Epithelial cell of proximal tubule (primary cell): ENCODE measurements at places on chromosomes 2 and 18.

DNA sequence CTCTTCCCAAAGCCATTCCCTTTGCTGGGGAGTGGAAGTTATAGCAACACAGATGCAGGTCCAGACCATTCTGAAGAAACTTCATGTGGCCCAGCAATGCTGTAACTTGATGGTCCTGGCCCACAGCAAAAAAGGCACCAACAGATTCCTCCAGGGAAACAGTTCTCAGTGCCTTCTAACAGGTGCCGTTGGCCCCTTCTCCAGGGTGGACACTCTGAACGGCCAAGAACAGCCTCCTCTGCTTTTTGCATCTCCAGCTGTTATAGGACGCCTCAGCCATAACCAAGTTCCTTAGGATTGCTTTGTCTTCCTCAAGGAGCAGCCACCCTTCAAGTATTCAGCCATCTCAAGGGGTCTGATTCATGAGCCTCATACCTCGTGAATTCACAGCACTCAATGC, 38.0 kb downstream of the MARCO start:
- DNase-seq = no peak

DNA sequence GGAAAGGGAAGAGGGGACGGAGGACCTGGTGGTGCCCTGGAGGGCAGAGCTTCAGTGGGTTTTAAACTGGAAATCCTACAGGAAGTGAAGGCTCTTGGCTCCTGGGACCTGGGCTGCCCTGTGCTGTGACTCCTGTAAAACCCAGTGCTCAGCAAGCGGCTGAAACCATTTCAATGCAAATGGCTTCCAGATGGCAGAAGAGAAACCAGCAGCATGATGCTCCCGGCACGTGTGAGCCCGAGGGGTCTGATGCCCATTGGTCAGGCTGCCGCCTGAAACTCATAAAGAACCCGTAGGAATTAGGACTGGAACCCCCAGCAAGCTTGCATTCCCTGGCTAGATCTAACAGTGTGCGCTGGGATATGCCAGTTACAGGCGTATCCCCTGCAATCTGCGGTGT, 109.2 kb upstream of the THOC1 start:
- no peak for DNase-seq

DNA sequence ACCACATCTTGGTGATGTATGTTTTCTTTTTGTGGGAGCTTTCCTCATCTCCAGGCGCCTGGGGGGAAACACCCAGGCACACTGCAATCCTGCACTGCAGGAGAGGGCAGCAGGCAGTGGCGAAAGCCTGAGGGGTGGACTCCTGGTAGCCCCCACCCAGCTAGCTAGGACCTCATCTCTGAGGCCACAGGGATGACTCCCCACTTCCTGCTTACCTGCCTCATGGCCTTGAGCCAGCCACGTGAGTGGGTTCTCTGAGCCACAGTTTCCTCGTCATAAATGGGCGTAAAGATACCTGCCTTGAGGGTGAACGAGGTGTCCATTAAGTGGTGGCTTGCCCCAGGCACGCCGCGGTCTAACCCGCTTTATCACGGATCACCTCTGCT, 19.1 kb downstream of the TRAF3IP1 start:
- no peak for DNase-seq

DNA sequence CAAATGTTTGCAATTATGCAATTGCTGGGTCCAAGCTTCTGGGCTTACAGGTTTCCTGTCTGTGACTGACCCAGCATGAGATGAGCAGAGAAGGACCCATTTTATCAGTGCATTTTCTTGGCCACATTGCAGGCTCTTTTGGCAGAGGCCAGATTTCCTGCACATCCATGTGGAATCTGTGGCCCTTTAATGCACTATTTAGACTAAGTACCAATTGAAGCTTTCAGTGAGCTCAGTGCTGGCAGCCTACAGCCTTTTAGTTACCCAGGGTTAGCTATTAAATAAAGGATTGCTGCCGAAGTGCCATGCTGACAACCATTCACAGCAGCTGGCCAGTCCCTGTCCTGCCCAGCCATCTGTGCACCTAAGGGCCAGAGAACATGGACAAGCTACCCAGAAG, 165.0 kb downstream of the ANKRD30B start:
- no peak for DNase-seq

- DNase-seq = no peak
Observed at GRCh38 chr18:40907842-40908241, 1047.2 kb upstream of the PIK3C3 start.

GRCh38 chr2:116582850-116583249, 1231.6 kb upstream of the DDX18 start:
- no peak for DNase-seq

DNA sequence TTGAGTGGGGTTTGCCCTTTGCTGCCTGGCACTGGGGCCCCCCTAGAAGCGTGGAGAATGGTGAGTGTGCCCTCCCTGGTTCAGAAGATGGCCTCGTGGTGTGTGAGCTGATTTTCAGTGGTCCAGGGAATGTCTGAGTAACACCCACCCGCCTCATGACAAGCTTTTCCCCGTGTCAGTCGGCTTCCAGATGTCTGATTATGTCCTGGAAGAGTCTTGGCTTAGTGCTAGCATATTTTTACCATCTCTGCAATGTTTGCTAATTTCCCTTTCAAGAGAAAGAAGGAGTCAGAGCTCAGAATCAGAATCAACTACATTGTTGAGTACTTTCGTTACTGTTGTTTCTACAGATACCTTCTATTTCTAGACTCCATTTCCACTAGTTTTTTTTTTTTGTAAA, 214.7 kb downstream of the SEPTIN10 start:
- DNase-seq = no peak
